ENCODE measurements at places on chromosomes 2 and 18. TPM values are rescaled to one million over a fixed set of nuclear protein-coding genes. Genes with fewer than 3 reads are reported as not detected.
A peak's percentile ranks its signal among the peaks of the same experiment; 100 is the strongest.

DLX2 gene
- total RNA-seq: not detected

MREG gene
- 0.84 TPM for total RNA-seq

GRCh38 chr2:29212009-29212408 is 96.8 kb downstream of the CLIP4 start:
- H3K4me1 ChIP-seq: no peaks in the 10 kb centered on the region
- no peak overlapping the region for H3K27ac ChIP-seq
- no peak for DNase-seq
- H3K27me3 ChIP-seq: no peaks in the 10 kb centered on the region
- no peak overlapping the region for H3K4me3 ChIP-seq

DNA sequence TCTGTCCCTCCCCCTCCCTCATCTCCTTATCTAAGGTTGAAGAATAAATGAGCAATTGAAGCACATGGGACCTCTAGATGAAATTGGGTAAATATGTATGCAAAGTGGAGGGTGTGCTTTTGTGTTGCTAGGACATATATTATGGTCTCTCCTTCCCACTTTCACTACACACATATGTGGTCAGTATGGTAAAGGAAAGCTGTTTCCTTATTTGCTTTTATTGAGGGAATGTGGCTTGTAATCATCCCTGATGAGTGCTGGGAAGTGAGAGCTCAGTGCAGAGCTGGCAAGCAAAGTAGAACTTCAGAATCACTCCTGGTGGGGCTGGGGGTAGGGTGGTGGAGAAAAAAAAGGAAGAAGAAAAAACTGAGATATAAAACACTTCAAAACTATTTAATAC is 189.9 kb upstream of the ATP5MC3 start:
- no peaks in the 10 kb centered on the region for H3K36me3 ChIP-seq
- DNase-seq: no peak
- H3K27me3 ChIP-seq: peaks cover 46% of the 10 kb centered on the region
- H3K4me3 ChIP-seq: no peak overlapping the region
- no peak overlapping the region for H3K27ac ChIP-seq

DNA sequence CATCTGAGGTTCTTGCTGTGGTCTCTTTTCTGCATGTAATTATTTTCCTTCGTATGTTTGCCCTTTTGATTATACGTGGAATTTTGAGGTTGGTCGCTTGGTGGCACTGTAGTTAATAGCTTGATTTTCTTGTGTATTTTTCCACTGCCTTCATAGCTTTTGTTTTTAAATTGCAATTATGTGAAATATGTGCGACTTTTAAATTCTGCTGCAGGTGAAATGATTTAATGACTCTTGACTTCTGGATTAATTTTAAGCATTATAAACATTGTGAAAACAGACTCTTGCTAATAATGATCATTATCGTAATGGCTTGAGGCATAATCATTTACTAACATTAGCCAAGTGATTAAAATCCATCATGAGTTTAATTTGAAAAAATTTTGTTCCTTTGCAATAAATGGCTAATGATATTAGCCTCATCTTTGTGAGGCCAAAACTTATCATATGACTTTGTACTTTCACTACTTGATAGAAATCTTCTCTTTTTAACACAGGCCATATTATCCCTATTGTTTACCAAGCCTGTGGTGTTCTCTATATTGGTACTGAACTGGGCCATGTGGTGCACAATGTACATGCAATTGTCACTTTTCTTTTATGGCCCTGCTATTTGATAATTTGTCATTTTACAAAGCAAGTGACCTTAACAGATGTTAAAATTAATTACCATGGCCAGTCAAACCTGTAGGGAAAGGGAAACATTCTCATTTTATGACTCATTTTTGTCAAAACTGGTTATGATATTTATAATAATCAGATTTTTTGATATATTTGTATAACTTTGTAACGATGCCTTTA is 62.8 kb upstream of the NEUROD1 start:
- peak; percentile 26 for DNase-seq
- H3K27me3 ChIP-seq: no peaks in the 10 kb centered on the region
- no peak overlapping the region for H3K27ac ChIP-seq
- H3K4me1 ChIP-seq: no peaks in the 10 kb centered on the region
- H3K36me3 ChIP-seq: no peaks in the 10 kb centered on the region

DNA sequence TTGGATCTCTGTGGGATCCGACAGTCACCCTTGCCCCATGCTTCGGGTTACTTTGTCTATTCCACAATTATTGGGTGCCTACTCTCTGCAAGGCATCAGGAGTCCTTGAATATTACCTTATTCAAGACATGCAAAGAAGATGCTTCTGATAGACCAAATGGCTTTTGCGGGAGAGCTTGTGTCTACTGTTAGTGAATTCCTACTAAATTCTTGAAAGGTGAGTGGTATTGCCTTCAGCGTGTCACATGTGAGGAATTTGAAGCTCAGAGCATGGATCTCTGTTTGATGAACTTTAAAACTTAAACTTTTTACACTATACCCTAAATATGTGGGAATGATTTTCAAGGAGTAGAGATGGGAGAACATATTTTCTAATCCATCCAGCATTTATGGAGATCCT is 184.4 kb downstream of the LTBP1 start:
- DNase-seq: no peak
- no peaks in the 10 kb centered on the region for H3K4me1 ChIP-seq
- no peaks in the 10 kb centered on the region for H3K27me3 ChIP-seq
- no peak overlapping the region for H3K27ac ChIP-seq
- no peak overlapping the region for H3K4me3 ChIP-seq
